ENCODE measurements at places on chromosomes 1 and 21. TPM values are rescaled to one million over a fixed set of nuclear protein-coding genes. Genes with fewer than 3 reads are reported as not detected.

ILDR2 gene
- total RNA-seq = 0.13 TPM

CHIA gene
- total RNA-seq = not detected

CFAP45 gene
- 0.73 TPM for total RNA-seq

S100A10 gene
- total RNA-seq = 131 TPM

MTARC1 gene
- total RNA-seq = 1.7 TPM

DDI2 gene
- 19.0 TPM for total RNA-seq

FAM110D gene
- not detected for total RNA-seq

ARHGEF16 gene
- 0.66 TPM for total RNA-seq

TTC34 gene
- total RNA-seq = 0.33 TPM

ARF1 gene
- 317 TPM for total RNA-seq

GJA8 gene
- total RNA-seq = not detected

TFF1 gene
- not detected for total RNA-seq

CNR2 gene
- not detected for total RNA-seq

All from smooth muscle cell of the pulmonary artery (primary cell).